ENCODE measurements at places on chromosomes 1 and 21.

GRCh38 chr1:193181536-193181935, 4.9 kb downstream of the B3GALT2 start:
- DNase-seq, result no peak

GRCh38 chr21:35448876-35449599, 399.9 kb upstream of the RUNX1 start:
- DNase-seq, result no peak

DNA sequence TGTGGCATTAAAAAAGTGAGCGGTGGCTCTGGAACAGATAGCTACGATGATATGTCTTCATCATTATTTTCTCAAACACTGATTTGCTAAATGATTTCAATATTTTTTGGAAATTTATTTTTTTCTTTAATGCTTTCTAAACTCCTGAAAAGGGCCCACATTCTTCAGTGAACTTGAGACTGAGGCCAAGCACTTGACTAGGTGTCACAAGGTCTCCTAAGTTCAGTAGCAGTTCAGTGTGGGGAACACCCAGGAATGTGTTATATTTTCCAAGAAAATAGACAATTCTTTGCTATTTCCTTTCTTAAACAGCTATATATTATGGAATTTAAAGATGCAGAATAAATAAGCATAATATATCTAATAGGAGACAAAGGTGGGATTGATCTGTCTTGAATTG, 850.9 kb downstream of the USP25 start:
- DNase-seq, result no peak

DNA sequence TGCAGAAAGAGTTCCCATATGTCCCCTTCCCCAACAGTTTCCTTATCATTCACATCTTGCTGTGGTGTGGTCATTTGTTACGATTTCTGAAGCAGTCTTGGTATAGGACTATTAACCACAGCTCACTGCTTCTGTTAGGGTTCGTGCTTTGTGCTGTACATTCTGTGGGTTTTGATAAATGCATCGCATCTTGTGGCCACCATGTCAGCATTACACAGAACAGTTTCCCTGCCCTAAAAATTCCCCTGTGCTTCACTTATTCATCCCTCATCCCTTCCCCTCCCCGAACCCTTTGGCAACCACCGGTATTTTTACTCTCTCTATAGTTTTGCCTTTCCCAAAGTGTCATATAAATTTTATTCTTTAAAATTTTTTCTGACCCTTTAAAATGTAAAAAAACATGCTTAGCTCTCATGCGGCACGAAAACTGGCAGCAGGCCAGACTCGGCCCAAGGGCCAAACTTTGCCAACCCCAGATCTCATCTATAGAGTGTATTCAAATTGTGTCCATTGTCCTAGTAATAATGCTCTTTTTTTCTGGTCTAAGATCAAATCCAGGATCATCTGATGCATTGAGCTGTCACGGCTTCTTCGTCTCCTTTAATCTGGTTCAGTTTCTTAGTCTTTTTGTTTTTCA, 78.2 kb downstream of the SIM2 start:
- DNase-seq, result no peak

All from neural progenitor cell (in vitro differentiated cells).